ENCODE measurements at places on chromosomes 5 and 9.

- DNase-seq: no peak
These were observed 88.4 kb upstream of the GRAMD2B start for GRCh38 chr5:126334760-126335159.

- no peak for DNase-seq
These were observed 40.8 kb upstream of the GNPDA1 start for GRCh38 chr5:142053426-142054151.

DNA sequence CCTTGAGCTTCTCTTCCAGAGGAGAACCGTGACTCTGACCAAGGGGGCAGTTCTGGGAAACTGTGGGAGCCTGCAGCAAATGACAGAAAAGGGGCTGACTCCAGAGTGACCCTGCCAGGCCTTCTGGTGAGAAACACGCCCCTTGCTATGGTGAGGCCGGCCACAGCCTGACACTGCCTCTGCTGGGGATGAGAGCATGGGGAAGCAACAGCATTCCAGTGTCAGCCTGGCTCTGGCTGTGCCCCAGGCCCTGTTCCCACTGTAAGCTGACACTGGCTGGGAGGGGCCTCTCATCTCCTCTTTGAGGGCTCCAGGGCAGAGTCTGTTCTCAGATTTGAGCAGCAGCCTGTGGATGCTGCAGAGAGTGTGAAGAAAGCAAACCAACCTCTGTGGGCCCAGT is 180.0 kb upstream of the IL12B start:
- DNase-seq: no peak

GRCh38 chr9:89182369-89182768 is 3.8 kb upstream of the SHC3 start:
- DNase-seq: no peak

DNA sequence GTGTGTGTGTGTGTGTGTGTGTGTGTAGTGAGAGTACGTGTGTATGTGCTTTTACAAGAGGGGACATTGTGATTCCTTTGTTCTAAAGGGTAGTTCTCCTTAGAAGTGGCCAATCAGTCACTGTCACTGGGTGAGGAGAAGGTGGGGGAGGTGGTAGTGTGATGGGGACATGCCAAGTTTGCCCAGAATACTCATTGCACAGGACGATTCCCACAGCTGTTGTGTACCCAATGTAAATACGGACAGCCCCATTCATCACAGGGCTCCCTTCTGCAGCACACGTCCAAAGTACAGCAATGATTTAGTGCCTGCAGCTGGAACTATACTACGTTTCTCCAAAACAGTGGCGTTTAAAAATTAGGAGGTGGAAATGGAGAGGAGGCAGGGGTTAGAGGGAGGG is 287.8 kb downstream of the TLR4 start:
- no peak for DNase-seq

DNA sequence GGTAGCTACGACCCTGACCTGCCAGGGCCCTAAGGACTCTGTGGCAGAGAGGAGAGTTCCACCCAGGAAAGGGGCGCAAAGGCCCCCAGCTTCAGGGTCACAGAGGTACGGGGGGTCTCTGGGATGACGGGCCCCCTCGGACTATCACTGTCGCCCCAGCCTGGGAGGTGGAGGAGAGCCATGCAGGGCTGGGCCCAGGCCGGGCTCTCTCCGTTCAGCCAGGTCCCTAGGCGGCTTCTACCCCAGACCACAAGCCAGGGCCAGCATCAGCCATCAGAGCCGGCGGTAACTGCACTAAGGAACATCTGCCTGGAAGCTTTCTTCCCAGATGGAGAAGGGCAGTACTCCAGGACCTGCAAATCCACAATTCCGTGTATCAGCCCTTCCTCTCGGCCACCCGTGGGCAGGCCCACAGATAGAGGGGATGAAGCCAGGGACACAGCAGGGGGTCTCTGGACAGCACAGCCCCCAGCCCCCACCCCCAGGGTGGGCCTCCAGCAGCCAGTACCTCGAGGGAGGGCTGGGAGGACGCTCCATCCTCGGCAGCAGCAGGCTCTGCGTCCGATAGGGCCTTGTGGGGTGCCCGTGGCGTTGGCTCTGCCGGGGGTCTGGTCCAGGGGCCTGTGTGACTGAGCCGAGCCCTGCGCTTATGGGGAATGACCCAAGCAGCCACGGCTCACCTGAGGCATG is 38.4 kb downstream of the NACC2 start:
- DNase-seq: no peak

DNA sequence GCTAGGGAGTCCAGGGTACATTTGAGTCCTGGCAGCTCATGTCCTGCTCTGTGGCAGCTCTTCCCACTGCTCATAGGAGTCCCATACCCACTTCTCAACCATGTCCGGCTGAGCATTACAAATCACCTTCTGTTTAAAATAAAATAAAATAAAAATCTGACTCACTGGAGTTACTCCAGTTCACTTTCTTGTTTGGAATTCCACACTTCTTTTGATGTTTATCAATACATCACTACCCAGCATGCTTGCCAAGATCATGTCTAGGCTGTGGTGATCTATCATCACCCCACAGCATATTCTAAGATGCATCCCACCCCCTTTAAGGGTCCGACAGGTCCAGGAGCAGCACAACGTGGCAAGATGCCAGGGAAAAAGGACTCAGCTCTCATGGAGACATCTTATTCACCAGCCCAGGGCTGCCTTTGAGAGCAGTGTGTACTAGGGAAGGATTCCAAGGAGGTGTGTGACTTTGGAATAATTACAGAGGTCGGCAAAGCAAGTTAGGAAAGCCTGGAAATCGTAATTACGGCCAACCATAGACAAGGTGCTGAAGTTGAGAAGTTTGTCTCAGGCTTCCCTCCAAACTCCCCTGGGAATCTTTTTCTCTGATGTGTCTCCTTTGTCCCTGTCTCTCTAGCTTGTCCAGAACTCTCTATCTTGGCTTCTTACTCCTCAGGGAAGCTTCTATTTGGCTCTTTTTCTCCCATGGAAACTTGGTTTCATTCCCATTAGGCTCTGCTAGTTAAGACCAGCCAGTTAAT is 111.4 kb upstream of the SLC1A3 start:
- DNase-seq: no peak

- no peak for DNase-seq
These were observed 20.7 kb downstream of the SLIT3 start for GRCh38 chr5:169280286-169280685.

DNA sequence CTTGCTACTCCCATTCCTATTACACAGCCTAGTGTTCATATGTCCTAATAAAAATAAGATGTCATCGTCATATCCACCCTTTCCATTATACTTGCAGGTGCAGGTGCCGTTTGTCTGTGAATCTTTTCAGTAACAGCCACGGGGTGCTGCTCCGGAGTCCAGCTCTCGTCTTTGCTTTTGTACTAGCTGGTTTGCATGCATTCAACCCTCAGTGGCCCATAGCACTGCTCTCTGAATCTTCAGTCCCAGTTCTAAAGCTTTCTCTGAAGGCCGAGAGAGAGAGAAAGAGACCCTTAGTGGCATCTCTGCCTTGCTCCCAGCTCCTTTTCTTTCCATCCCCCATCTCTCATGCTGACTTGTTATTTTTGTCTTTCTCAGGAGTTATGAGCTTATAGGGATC is 468.5 kb downstream of the TMEM232 start:
- no peak for DNase-seq

- no peak for DNase-seq
These were observed 56.0 kb upstream of the RAI14 start for GRCh38 chr5:34600118-34600493.

DNA sequence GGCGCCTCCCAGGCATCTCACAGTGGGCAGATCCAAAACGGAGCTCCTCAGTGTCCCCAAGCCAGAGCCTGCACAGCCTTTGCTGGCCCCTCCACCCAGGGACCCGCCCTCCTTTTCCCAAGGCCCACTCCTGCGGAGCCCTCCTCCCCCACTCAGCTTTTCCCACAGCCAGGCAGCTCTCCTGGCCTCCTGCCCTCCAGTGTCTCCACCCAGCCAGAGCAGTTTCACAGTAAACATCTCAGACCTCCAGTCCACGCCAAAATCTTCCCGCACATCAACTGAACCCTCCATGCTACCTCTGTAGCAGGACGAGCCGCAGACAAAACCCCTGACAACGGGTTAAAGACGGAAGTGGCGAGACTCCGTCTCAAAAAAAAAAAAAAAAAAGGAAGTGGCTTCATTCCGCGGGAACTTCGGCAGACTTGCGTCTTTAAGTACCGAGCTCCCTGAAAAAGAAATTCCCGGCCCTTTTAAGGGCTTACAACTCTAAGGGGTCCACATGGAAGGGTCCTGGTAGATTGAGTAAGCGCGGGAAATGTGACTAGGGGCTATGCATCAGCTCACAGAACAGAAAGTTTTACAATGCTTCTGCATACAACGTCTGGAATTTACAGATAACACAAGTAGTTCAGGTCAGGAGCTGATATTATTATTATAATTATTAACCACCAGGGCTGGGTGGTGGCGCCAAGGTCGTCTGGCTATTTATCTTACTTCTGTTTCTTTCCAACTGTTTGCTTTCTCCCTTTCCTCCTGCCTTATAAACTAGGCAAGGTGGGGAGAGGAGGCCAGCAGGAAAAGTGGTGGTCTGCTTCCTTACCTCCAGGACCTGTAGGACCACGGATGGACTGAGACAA is 11.4 kb upstream of the GRIN1 start:
- no peak for DNase-seq

GRCh38 chr9:6733257-6733656 is 24.5 kb upstream of the KDM4C start:
- no peak for DNase-seq

DNA sequence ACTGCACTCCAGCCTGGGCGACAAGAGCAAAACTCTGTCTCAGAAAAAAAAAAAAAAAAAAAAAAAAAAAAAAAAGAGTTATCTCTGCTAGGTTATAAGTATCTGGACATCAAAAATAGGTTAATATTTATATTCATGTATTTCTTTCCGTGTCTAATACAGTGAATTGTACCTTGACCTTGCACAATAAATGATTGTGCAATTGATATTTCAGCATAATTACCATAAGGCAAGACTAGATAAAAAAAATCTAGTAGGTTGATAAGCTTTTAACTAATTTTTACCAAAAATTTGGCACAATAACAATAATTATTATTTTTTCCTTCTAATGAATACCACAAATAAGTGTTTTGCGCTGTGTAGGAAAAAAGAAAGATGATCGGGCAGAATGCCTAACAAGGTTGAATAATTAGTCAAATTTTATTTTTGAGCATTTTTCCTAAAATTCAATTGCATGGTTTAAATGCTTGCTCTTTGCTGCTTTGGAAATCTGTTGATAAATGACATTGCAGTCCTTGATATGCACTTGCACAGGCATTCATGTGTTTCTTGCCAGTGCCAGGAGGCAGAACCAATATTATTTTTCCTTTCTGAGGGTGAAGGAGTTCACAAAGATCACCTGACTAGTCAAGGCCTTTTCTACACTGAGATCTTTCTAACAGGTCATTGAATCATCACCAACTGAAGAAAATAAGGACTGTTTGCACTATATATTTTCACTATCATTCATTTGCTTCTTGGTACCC is 127.5 kb downstream of the ARRDC3 start:
- no peak for DNase-seq

GRCh38 chr5:67942421-67942820 is 273.1 kb upstream of the PIK3R1 start:
- no peak for DNase-seq

GRCh38 chr9:82254646-82255367 is 266.2 kb downstream of the SPATA31D1 start:
- DNase-seq: no peak

- DNase-seq: no peak
These were observed 26.3 kb downstream of the LIFR start for GRCh38 chr5:38529955-38530646.

DNA sequence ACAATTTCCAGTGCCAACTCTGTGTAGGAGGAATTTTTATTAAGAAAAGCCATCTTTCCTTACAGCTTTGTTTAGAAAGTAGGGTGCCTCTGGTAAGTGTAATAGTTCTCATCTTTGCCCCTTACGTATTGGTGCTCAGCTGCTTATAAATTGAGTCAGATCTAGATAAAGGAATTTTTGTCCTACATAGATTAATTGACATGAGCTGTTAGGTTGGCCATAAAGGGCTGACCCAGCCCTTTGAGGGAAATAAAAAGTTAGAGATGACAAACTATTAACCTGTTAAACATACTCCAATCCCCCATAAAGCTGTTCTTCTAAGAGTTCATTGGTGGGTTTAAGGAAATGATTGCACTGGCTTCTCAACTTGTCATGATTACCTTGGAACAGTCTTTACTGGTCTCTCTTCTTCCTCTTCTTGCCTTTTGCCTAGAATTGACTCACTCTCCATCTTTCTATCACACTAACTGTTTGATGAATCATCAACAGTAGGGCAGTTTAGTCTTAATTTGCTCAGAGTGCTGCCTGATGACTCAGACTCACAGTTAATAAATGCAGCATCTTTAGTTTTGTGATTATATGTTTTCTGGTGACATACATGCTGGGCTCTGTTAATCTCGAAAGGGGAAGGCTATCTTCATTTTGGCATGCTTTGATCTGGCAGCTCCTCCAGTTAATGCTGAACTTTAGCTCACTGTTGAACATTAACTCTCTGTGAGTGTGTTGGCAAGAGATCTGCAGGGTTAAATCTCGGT is 51.7 kb downstream of the ARHGAP26 start:
- no peak for DNase-seq

- no peak for DNase-seq
These were observed 25.9 kb upstream of the PPP1R2B start for GRCh38 chr5:156824241-156824640.

DNA sequence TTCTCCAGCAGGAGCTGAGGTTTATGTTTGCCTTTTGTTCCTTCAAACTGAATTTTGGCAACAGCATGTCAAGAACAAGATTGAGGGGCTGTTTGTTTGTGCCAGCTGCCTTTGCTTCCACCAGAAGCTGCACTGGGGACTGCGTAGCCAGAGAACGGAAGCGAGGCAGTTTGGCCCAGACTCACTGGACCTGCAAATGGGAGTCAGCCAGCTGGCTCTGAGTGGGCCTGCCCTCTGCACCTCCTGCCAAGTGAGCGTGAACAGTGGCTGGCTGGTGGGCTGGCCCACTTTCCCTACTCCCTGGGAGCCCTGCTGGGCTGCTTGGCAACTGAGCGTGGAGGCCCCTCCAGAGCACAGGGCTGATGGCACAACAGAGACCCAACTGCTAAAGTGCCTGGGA is 111.6 kb downstream of the GALNT10 start:
- DNase-seq: no peak

DNA sequence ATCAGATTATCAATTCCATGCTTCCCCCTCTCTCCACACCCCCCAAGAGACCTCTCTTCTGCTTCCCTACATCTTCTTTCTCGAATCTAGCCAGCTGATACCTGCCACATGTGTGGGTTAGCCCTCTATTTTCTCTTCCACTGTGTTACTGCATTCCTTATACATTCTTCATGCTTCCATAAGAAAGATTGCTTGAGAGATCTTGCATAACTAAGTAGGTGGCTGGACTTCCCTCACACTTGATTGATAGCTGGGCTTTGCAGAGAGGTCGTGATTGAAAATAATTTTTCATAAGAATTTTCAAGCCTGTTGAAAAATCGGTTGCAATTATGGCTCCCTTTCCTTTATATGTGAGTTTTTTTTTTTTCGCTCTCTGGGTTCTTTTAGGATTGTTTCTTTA is 33.0 kb upstream of the PANK3 start:
- DNase-seq: no peak

- no peak for DNase-seq
These were observed 417 bp downstream of the GABBR2 start for GRCh38 chr9:98708103-98708932.
